Ammon's horn (tissue), 1 donor: ENCODE measurements at places on chromosomes 12 and 14.
A peak's percentile ranks its signal among the peaks of the same experiment; 100 is the strongest.

GRCh38 chr12:71440345-71440762 is 756 bp downstream of the LGR5 start:
- DNase-seq: no peak

GRCh38 chr14:74267588-74267987 is 28.3 kb downstream of the VSX2 start:
- no peak for DNase-seq

GRCh38 chr14:105315211-105315721 is 718 bp downstream of the PACS2 start:
- DNase-seq: no peak

DNA sequence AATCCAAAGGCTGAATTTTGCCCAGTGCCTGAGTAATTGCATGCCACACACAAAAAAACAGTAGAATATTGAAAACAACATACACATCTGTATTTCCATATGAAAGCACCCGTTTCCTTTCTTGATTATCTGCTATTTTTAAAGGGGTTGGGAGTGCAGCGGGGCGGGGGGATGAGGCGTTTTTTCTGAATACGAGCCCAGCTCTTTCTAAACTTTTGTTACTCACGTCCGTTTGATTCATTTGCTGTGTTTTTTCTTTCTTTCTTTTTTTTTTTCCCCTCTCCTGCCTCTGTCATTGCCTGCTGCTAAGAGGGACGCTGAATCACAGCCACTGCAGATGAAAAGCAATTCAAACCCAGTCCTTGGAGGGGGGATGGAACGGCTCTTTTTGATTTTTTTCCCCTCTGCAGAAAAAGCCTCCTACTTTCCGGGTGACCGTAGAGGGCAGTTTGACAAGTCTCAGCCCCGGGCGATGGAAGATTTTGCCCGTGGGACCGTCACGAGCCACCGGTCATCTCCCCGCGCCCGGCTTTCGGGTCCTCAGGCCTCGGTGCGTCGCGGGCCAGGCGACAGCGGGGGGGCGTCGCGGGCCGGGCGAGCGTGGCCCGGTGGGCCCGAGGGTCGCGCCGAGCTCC is 572 bp upstream of the RASSF8 start:
- DNase-seq: peak; percentile 47

DNA sequence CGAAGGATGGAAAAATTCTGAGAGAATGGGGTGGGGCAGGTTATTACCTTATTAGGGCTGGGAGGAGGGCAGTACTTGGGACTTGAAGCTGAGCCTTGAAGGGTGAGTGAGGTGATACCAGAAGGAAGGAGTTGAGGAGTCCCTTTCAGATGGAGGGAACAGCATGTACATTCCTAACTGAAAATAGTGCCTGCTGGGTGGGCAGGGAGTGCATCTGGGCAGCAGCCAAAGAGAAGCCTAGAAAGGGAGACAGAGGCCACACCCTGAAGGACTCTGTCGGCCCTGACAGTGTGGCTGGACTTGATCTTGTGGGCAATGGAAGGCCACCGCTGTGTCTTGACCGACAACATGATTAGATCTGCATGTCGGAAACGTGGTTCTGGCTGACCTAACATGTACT is 147.6 kb downstream of the NDUFA12 start:
- peak; percentile 8 for DNase-seq

DNA sequence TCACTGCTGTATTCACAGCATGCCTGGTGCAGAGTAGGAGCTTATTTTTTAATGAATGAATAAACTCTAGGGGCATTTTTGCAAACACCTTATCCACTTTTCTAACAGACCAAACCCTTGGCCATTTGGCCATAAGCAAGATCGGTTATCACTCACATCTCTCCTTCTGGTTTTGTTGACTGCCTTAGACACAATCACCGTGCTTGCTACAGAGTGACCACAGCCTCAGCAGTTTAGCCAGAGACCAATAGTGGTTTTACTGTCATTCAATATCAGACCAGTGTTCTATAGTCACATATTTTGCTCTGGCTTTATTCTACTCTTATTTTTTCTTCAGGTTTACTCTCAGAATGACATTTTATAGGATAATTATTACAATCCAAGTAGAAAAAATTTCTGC is 2.2 kb downstream of the KLRB1 start:
- no peak for DNase-seq

DNA sequence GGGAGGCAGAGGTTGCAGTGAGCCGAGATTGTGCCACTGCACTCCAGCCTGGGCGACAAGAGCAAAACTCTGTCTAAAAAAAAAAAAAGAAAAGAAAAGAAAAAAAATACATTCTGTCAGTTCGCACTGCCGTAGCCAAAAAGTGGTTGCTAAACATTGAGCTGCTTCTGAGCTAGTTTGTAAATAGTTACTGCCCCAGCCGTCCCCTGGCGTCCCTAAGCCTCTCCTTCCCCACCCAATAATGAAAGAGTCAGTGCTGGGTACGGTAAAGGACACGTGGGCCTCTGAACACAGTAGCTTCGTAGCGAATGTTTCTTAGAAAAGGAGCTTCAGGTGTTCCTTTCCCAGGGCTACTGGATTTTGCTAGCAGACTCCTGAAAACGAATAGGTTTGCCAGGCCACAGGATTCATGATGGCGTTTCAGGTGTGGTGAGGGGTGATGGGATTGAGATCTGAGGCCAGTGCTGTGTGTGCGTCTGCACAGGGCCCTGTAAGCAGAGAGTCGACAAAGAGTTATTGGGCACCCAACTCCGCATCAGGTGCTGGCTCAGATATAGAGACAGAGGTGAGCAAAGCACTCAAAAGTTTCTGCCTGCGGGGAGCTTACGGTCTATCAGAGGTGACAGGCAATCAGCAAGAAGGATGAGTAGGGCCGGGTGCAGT is 94.1 kb downstream of the LGMN start:
- DNase-seq: no peak

DNA sequence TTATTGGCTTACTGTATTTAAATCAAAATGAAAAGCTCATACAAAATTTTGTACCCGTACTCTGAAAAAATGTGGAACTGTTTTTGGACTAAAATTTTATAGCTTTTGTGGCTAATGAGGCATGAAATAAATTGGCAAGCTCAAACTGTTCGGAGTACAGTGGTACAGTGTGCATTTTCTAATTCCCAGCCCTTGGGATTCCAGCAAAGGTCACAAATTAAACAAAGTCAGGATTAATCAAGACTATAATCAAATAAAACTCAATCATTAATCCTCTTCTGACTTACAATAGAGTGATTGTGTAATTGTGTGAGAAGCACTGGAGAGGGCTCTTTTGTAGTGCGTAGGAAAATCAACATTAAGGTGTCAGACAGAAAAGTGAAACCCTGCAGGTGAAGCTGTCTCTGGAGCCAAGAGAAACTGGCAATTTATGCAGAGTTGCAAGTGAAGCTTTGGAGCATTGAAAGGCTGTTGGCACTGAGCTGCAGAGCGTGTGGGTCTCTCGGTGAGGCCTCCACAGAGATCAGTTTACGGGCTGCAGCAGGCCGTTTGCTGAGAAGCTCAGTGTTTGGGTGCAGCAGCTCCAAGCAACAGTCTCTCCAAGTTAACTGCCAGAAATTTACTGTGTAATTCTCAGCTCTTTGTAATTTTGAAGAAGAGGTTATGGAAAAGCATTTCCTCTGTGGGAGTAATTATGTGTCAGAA is 275.9 kb downstream of the FBXL14 start:
- DNase-seq: peak; percentile 62

- DNase-seq: no peak
Observed at GRCh38 chr14:23621204-23621931, 14.8 kb upstream of the DHRS2 start.

DNA sequence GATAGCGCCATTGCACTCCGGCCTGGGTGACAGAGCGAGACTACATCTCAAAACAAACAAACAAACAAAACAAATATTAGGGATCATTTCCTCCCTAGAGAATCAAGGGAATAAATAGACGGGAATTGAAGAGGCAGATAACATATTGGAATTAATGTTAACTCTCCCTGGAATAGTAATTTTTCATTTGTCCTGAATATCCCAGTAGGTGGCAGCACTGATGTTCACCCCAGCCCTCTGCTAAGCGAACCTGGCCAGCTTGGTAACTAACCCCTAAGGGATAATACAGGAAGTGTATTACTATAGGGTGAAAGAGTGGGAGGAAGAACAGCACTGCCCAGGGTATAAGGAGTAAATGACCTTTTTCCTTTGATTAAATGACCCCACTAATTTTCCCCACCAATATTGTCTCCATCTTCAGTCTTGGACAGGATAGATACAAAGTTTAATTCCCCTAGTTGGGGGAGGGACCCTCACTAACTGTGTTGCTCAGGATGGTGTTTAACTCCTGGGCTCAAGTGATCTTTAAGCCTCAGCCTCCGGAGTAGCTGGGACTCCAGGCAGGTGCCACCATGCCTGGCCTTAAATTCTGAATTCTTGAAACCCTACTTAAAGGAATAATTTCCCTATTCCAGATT is 40.5 kb downstream of the SLC2A14 start:
- DNase-seq: peak; percentile 45

DNA sequence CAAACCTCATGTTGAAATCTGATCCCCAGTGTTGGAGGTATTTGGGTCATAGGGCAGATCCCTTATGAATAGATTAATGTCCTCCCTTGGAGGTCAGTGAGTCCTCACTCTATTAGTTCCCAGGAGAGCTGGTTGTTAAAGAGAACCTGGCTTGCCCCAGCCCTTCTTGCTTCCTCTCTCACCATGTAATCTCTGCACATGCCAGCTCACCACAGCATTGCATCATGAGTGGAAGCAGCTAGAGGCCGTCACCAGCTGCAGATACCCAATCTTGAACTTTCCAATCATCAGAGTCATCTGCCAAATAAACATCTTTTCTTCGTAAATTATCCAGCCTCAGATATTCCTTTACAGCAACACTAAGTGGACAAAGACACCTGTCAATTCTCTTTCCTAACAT is 161.8 kb upstream of the IGF1 start:
- no peak for DNase-seq

DNA sequence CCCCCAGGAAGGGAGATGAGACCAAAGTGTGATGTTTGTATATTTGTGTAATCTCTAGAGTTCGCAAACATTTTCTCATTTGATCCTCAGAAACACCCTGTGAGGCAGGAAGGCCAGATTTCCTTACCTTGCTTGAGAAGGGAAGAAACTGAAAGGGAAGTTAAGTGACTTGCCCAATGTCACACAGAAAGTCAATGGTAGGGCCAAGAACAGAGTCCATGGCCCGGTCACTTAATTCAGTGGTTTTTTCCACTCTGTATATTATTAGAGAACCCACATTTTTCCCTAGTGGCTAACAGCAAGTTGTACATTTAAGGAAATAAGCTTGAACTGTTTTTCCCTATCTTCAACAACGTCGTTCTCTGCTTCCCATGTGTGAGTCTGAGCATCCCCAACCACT is 25.6 kb upstream of the CHPT1 start:
- no peak for DNase-seq

DNA sequence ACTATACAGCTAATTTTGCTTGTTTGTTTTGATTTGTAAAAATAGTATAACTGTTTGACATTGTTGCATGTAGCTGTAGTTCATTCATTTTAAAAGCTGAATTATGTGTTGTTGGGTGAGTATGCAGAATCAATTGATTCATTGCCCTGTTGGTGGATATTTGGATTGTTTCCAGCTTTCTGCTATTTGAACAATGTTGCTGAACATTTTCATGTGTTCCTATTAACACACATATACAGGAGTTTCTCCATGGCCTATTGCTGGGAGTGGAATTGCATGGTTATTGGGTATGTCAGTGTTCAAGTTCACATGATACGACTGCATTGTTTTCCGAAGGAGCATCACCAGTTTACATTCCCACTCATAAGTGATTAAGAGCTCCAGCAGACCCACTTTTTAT is 75.3 kb downstream of the SRGAP1 start:
- no peak for DNase-seq

- no peak for DNase-seq
Observed at GRCh38 chr14:35789651-35790050, 19.4 kb downstream of the RALGAPA1 start.

DNA sequence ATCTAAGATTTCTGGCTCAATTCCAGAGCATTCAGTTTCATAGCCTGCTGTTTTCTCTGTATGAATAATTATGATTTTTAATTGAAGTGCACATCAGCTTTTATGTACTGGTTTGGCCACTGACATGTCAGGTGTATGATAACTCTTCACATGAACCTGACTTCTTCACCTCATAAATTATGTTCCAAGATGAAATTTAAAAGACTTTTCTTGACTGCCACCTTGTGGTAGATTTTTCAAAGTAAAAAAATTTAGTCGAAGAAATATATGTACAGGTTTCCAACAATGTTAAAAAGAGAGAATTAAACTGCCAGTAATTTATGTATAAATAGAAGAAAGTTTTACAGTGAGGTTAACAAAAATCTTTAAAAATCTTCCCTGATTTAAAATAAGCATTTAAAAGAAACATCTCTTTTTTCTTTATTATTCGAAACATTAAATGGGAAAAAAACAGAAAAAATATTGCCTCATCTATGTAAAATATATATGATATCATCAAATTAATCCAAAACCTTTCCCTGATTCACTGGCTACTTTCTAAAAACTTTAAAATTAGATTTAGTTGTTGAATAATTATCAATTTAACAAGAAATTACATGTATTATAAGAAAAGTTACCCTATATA is 124.9 kb upstream of the ATXN7L3B start:
- DNase-seq: no peak

DNA sequence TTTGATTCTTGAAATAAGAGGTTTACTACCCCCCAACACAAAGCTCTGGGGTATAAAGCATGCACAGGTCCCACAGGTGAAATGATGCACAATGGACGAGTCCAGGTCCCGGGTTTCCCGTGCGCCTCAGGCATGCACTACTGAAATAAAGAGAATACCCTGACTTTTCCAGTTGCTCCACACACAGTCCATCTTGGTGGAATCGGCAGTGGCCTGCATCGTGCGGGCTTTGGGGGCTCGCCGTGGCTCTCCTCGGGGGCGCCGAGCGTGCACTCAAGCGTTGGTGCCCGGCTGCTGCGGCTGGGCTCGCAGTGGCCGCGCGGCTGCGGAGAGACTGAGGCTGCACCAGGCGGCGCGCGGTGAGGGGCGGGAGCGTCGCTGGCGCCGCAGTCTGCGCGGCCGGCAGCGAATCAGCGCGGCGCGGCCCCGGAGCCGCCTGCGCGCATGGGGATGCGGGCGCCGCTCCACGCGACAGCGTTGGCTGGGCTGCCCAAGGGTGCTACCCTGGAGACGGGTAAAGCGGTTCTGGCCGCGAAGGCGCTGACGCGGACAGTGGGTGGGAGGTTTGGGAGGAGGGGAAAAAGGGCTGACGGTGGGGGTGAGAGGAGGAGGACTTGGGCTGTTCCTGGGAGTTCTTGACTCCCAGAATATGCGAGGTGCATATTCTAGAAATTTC is 53.8 kb upstream of the CCDC175 start:
- DNase-seq: peak; percentile 60

GRCh38 chr12:107948391-107948945 is 174.0 kb downstream of the ASCL4 start:
- DNase-seq: peak; percentile 29

DNA sequence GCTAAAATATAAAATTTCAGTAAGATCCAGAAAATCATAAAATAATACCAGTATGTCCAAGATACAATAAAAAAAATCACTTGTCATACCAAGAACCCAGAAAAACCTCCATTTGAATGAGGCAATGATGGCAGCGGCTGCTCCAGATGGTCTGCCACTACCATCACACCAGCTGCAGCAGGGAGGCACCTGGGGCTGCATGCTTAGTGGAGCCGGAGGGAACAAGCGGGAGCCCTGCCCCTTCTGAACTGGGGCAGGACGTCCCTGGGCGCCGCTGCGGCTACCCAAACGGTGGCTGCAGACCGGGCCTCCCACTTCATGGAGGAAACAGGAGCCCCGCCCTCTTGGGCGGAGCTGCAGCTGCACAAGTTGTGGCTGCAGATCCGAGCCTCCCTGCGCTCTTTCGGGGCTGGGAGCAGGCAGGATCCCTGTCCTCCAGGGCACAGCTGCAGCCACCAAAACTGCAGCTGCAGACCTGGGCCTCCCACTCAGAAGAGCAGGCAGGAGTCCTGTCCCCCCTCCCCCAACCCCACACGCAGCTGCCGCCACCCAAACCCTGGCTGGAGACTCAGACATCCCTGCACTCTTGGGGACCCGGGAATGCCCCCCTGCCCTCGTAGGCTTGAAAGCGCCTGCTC is 36.1 kb upstream of the OR5AU1 start:
- peak; percentile 62 for DNase-seq
